Activated T-cell treated with anti-CD3 and anti-CD28 coated beads for 4 hours (primary cell): ENCODE measurements at places on chromosomes 6 and 20.

DNA sequence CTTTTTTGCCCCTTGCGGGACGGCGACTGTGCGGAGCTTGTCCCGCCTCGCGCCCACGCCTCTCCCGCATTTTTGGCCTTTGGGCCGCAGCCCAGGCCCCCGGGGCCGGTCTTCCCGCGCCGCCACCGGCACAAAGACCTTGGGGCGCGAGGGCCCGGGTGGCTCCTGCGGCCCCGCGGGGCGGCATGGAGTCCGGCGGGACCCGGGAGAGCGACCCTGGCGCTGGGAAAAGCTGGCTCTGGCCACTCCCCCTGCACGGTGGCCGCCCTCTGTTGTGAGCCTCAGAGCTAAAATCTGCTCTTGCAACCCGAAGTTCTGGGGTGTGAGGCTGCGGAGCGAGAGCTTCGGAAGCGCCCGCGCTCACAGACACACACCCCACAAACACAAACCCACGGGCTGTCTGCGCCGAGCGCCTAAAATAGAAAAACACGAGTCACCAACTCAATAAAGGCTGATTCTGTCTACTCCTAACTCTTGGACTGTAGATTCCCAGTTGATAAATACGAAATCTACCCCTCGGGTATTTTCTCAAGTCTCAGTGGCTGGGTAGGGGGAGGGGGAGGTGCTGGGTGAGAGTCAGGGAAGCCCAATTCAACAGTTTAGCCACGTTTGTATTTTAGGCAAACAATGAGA lies 496 bp upstream of the BEND3 start:
- DNase-seq = peak; percentile 31

DNA sequence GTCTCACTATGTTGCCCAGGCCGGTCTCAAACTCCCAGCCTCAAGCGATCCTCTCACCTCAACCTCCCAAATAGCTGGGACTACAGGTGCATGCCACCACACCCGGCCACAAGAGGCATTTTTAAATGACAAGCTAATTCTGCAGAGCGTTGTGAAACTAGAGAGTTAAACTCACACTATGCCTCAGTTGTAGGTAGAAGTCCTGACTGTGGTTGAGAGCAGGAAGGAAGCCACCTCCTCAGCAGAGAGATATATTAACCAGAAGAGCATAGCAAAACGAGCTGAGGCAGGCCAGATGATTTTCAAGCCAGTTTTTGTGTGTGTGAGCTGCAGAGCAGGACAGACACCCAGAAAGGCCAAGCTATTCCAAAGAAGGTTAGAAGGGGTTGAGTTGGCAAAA lies 150.3 kb downstream of the MBOAT1 start:
- no peak for DNase-seq

GRCh38 chr6:7922596-7922995 lies 12.0 kb upstream of the TXNDC5 start:
- no peak for DNase-seq

- no peak for DNase-seq
Measured at GRCh38 chr6:168265827-168266815, 53.5 kb downstream of the DACT2 start.

DNA sequence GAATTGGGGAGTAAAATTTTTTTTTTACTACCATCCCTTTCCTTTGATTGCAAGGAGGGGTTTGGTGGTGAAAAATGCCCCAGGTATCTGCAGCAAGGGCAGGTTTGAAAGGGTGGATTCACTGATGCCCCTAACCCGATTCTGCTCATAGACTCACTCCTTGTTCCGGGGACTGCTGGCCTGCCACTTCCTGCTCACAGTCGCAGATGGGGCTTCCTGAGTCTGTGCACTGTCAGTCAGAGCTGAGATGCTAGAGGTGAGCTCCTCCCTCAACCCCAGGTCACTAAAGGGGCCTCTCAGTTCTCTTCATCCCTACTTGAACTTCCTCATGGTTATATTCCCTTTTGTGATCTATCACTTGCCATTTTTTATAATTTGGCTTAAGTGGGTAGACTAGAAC lies 357.9 kb downstream of the FARS2 start:
- DNase-seq = no peak

DNA sequence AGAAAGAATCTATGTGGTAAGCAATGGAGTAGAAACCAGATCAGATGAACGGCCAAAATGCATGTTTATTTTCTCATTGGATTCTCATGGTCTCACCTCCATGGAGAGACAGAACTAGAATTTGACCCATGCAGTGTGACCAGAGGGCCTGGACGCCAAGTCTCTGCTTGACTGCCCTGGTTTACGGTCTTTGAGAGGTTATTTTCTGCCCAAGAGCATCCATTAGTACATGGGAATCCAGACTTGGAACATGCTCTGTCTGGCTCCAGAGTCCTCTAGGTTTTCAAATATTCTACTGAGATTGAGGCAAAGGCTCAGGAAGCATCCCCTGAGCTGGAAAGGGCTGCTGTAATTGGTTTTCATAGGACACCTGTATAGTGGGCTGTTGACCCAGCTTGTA lies 45.5 kb upstream of the UST start:
- no peak for DNase-seq

DNA sequence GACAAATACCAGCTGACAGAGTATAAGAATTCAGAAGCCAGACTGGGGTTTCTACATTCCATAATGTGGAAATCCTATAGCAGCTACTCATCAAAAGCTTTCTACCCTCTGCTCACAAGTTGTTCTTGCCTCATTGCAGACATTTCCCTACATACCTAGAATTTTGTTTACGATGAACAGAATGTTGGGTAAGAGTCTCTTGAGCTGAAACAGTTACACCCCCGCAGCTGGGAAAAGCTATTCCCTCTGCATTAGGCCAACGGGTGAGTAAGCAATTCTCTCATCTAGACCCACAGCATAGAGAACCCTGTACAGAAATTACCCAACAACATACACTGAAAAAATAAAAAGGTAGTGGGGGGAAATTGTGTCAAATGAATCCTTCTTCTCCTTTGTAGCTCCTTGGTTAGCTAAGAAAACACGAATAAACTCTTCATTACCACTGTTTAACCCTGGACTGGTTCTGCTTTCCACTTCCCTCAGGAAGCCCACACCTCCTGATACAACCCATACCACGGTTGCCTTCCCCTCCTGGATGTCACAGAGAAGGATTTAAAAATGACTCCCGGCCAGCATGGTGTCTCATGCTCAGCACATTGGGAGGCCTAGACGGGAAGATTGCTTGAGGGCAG lies 215.0 kb upstream of the SHLD1 start:
- no peak for DNase-seq
